ENCODE measurements at places on chromosomes 5 and 9.

DNA sequence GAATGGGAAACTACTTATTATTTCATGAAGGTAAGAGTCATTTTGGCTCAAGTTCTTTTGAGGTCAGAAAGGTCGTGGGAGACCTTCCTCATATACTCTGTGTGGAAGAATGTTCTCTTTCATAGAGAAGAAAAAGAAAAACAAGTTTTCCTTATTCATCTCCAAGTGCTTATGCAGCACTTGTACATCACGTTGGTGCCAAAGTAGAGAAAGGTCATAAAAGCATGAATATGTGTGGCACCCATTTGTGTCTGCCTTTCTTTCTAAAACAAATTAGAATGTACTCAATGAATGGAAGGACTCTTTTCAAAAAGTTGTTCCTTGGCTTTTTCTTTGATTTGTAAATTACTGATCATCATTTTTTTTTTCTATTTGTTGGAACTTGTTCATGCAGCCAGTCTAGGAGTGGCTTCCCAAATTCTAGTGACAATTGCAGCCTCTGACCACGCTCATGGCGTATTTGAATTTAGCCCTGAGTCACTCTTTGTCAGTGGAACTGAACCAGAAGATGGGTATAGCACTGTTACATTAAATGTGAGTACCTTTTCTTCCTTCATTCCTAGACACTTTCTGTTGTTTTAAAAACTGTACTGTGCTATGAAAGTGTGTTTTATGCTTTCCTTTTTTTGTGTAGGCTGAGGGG, 122.4 kb downstream of the ADGRV1 start:
- DNase-seq, result no peak

DNA sequence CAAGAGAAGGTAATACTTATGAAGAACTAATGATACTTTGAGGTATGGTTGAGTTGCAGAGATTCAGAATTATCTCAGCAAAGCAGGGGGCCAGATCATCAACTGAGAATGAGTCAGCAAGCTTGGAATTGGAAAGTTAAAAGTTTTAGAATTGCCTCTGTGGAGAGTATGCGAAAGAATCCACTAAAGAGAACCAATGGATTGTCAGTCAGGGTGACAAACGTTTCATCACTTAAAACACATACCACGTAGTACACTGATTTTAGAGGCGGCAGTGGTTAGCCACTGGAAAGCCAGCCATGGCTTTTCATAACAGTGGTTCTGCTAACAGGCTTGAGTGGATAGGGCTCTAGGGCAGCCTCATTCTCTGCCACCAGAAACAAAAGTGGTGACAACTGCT, 30.7 kb downstream of the AOPEP start:
- no peak for DNase-seq

GRCh38 chr5:17143335-17143734, 74.1 kb upstream of the BASP1 start:
- no peak for DNase-seq

GRCh38 chr5:8943301-8943700, 602.6 kb downstream of the SEMA5A start:
- DNase-seq, result no peak

DNA sequence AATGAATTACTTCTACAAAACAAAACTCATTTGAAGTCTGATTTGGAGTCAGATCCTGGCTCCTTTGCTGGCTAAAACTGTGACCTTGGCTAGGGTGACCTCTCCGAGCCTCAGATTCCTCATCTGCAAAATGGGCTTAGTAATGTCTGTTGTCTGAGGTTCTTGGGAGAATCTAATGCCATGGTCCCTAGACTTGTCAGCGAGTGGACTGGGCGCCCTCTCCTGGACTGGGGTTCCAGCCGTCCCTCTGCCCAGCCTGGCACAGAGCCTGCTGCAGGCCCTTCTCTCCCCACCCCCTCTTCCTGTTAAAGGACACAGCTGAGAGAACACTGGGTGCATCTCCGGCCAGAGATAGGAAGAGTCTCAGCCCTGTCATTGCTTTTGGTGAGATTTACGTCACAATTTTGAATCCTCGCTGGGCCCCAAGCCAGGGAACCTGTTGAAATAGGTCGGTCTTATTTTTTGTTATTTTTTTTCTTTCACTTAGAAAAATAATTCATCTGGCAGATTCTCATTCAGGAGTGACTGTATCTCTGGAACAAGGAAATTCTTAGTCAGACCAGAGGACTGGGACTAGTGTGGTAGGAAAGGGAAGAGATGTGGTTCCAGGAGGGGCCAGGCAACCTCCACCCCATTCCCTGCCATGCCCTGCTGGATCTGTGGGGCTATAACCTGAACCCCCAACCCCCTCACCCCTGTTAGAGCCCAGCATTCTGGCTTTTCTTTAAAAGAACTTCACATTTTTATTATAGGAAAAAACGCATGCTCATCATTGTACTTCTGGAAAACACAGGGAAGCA, 48.2 kb upstream of the RPL26L1 start:
- DNase-seq, result peak; percentile 9

DNA sequence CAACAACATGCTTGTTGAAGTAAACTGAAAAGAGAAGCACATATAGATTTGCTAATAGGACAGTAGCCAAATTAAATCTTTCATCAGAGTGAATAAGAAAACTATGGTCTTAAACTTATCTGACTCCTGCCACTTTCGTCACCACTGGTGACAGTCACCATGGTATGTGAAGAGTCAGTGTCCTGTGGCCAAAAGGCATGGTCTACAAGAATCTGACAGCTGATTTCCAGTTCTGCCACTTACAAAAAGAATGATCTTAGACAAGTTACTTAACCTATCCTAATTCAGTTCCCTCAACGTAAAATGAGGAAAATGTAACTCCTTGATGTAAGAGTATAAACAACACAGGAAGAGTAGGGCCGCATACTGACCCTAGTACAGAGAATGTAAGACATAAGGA, 102.0 kb downstream of the LPAR1 start:
- no peak for DNase-seq

DNA sequence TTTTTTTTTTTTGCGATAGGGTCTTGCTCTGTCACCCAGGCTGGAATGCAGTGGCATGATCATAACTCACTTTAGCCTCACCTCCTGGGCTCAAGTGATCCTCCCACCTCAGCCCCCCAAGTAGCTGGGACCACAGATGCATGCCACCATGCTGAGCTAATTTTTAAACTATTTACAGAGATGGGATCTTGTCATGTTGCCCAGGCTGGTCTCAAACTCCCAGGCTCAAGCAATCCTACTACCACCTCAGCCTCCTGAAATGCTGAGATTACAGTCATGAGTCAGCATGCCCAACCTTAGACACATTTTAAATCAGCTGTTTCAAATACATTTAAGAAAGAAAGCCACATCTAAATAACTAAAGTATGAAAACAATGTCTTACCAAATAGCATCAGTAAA, 439.0 kb downstream of the EBF1 start:
- no peak for DNase-seq

DNA sequence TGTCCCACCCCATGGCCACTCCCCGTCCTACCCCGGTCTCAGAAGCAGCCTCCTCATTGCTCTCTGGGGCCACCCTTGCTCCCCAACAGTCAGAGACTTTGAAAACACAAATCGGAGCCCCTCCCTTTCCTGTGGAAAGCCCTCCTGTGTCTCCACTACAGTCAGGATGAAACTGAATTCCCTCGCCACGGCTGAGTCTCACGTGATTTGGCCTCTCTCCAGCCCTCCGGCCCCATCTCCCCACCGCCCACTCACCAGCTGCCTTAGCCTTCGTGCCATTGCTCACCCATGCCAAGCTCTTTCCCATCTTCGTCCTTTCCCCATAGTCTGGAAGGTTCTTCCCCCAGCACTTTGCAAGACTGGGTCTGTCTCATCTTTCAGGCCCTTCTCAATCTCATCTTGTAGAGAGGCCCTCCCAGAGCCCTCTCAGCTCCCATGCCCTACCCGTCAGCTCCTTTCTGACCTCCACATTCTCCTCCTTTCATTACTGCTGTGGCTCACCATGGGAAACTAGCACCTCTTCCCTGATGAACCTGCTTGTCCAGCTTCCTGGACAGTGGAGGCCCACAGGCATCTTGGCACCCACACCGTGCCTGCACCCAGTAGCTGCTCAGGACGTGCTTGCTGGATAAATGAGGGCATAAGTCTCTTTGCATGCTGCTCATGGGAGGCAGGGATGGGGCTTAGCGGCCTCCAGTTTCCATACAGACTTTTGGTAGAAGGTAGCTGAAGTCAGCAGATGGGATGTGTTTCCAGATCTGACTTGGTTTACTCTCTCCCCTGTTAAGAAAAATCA, 126.4 kb upstream of the COL5A1 start:
- DNase-seq, result no peak

DNA sequence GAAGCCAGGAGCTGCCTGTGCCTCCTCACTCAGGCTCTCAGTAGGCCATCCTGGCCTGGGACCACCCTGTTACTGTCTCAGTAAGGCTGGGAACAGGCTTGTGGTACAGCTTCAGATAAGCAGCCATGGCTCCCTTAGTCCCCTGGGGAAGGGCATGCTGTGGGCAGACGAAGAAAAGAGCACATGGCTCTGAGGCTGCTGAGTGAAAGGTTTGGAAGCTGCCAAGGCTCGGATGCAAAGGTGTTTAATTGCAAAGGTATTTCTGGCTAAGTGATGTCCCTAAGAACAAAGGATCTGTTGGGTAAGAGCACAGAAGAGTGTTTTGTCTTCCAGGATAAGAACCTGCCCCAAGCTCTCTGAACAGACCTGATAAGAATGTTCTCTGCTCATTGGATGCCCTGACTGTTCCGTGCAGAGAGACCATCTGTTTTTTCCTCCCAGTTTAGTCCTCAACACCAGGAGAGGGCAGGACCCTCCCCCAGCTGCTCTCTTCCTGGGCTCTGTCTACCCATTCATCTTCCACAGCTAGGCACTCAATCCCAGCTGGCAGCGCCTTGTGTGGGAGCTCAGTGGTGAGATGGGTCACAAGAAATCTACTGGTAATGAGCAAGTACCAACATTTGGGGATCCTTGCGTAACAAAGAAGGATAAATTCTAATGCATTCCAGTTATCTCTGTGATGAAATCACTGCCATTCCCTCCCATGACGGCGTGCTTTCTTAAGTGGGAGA, 17.7 kb downstream of the ANGPTL2 start:
- DNase-seq, result no peak

- DNase-seq, result no peak
Observed at GRCh38 chr5:157382996-157383800, 76.8 kb upstream of the NIPAL4 start.

DNA sequence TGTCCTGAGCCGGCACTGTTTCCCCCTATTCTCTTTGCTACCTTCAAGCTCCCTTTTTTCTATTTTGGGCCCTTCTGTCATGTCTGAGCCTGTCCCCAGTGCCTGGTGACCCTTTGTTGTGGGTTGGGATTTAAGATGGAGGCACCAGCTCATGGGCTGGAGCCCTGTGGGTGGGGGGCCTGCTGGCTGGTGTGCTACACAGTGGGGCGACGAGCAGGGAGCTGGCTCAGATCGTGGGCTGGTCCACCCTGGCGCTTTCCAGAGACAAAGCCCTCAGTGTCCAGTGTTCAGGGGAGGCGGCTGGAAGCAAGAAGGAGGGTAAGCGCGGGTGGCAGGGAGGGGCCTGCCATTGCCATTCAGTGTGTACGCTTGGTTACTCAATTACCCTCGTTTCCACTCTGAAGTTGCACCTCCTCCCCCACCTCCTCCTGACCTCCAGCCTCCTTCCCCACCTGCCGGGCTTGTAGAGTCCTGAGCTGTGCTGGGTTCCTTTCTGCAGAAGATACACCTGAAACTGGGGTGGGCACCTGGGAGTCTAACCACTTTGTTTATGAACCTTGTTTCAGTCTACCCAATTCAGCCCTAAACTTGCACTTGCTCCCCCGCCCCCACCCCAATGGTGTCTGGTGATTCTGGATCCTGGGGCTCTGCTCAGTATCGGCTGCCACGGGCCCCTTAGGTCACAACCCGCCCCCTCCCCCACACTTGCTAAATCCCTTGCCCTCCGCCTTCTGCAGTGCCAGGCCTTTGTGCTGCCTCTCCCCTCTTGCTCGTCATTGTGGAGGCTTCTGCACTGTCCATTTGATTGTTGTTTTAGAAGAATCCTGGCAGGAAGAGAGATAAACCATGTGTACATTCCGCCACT, 49.9 kb downstream of the MVB12B start:
- DNase-seq, result no peak

DNA sequence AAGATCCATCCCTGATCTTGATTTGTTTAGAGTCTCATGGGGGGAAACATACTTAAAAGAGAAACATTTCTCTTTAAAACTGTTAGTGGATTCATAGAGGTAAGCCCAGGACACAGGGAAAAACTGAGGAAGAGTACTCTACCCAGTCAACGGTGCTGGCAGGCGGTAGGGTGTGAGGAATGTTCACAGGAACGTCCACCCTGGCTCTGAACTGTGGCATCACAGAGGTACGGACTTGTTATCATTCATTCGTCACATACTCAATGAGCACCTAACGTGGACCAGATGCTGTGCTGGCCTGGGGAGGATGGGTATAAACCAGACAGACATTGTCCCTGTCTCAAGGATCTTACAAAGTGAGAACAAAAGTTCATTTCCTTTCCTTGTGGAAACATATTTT, 18.8 kb upstream of the PPARGC1B start:
- DNase-seq, result no peak

- no peak for DNase-seq
Observed at GRCh38 chr9:125147401-125147951, 4.1 kb upstream of the SCAI start.

GRCh38 chr9:28127101-28127500, 553.8 kb upstream of the C9orf72 start:
- DNase-seq, result no peak

DNA sequence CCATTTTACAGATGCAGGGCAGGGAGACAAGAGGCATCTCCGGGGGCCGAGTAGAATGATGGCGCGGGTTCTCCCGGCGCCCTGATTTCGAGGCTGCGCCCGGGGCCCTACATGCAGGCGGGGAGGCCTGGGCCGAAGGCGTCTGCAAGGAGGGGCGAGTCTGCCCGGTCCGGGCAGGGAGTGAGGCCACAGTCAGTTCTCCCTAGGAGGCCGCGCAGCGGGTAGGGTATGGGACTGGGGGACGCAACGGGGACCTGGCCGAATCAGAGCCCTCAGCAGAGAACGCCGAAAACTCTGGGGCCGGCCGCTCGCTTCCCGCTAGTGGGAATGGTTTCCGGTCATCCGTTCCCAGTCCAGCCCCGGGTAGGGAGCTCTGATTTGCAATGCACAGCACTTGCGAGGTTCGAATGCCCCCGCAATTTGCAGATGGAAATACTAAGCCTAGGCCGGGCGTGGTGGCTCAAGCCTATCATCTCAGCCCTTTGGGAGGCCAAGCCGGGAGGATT, 6.4 kb downstream of the TLX3 start:
- DNase-seq, result no peak

GRCh38 chr9:101738566-101739183, at the start of gene GRIN3A:
TSS of gene GRIN3A (minus strand) at chr9:101738647. CDS start at chr9:101737979, 668 bp downstream.
- no peak for DNase-seq

- DNase-seq, result no peak
Observed at GRCh38 chr9:95809686-95810085, 65.8 kb upstream of the ERCC6L2 start.

- peak; percentile 87 for DNase-seq
Observed at GRCh38 chr5:80487829-80488721, at the start of gene FAM151B. TSS of gene FAM151B (plus strand) at chr5:80488100. CDS start at chr5:80488124, 24 bp downstream.

DNA sequence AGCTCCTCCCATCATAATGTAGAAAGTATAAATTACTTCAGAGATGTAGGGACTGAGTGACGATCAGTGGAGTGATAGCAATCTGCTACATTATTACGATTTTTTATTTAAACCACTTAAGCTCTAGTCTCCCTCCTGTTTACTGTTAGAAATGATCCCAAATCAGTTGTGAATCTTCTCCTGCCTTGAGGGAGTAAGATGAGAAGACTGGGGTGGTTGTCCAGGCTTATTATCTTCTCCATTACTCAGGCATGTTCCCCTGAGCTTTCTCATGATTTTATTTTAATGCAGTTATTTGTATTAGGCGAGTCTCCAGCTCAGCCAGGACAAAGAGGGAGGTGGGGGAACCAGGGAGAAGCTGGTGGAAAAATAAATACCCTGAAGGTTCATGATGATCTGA, 48.2 kb upstream of the CTNNA1 start:
- DNase-seq, result no peak
